Right ventricle myocardium superior (tissue), 1 donor: ENCODE measurements at places on chromosomes 4 and X. TPM values are rescaled to one million over a fixed set of nuclear protein-coding genes. Genes with fewer than 3 reads are reported as not detected.

The MAGEA6 gene
- total RNA-seq, result not detected

The RHOXF1 gene
- not detected for total RNA-seq

The TMSB15A gene
- total RNA-seq, result not detected

The NEUROG2 gene
- not detected for total RNA-seq

The SPP1 gene
- total RNA-seq, result 5.6 TPM

The CCDC158 gene
- 0.22 TPM for total RNA-seq
